Thoracic aorta (tissue), 2 donors: ENCODE measurements at places on chromosomes 7 and 10. TPM values are rescaled to one million over a fixed set of nuclear protein-coding genes. Genes with fewer than 3 reads are reported as not detected.

- H3K36me3 ChIP-seq, result peaks cover 26% of the 10 kb centered on the region
- no peak overlapping the region for H3K27ac ChIP-seq
- H3K4me3 ChIP-seq, result no peak overlapping the region
These were observed 131.7 kb upstream of the PPIF start for GRCh38 chr10:79215531-79215930.

- H3K4me1 ChIP-seq, result no peaks in the 10 kb centered on the region
- H3K36me3 ChIP-seq, result no peaks in the 10 kb centered on the region
- H3K4me3 ChIP-seq, result no peak overlapping the region
- no peak overlapping the region for H3K27ac ChIP-seq
These were observed 123.4 kb downstream of the MYO3A start for GRCh38 chr10:26057466-26057865.

DNA sequence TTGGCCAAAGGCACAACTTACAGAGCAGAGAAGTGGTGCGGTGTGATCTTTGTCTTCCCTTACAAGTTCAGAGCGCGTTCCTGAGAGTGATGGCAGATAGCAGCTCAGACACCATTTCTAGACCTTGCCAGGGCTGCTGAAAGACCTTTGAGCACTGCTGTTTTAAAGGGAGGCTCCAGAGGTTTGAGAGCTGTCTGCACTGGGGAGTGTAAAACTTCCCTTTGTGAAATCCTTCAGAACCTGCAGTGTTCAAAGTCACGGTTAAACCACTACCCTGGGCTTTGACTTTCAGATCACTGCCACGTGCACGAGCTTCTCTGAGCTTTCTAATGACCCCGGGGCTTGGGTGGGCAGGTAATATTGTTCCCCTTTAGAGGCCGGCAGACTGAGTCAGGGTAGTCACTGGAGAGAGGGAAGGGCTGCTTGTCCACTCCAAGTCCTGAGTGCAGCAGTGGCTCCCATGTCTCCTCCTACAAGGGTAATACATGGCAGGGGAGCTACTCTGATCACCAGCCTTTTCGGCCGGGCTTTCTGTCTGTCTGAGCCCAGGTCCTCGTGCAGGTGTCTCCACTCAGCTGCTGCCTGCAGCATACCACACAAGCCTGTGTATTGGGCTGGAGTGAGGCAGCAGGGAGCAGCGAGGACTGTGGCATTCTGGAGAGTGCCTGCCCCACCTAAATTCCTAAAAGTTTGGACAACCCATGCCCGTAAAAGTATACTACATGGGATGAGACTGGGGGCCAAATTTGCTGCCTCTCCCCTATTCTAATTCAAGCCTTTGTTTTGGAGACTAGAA, 63.3 kb downstream of the ZMIZ1 start:
- H3K4me1 ChIP-seq, result peaks cover 34% of the 10 kb centered on the region
- DNase-seq, result no peak
- H3K27me3 ChIP-seq, result no peaks in the 10 kb centered on the region
- no peaks in the 10 kb centered on the region for H3K36me3 ChIP-seq
- H3K27ac ChIP-seq, result no peak overlapping the region
- no peak overlapping the region for H3K4me3 ChIP-seq

The CEP55 gene
- total RNA-seq, result not detected

The VIPR2 gene
- total RNA-seq, result 18.3 TPM
